Stimulated activated CD4-positive, alpha-beta T cell treated with anti-CD3 and anti-CD28 coated beads, Interleukin-4, amount 100 ng/mL, for 48 hours (primary cell): ENCODE measurements at places on chromosomes 16 and 17.

GRCh38 chr17:7173687-7174602 is 5.2 kb downstream of the ASGR1 start:
- peak; percentile 30 for DNase-seq

DNA sequence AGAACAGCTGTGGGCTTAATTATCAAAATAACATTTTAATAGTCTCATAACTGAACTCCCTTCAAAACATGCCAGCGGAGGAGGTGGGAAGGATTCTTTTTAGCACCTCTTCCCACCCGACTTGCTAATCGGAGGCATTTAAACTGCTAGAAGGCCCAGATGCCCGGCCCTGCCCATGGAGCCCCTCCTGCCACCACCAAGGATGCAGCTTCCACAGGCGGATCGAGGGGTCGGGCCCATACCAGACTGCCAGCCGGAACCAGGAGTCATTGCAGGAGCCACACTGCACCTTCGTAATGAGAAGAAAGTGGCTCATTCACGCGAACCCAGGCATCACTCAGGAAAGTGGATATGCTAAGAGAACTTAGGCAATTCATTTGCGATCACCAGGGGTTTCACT is 201.2 kb downstream of the C16orf78 start:
- no peak for DNase-seq

- no peak for DNase-seq
Observed at GRCh38 chr16:85894266-85894665, 4.7 kb upstream of the IRF8 start.

DNA sequence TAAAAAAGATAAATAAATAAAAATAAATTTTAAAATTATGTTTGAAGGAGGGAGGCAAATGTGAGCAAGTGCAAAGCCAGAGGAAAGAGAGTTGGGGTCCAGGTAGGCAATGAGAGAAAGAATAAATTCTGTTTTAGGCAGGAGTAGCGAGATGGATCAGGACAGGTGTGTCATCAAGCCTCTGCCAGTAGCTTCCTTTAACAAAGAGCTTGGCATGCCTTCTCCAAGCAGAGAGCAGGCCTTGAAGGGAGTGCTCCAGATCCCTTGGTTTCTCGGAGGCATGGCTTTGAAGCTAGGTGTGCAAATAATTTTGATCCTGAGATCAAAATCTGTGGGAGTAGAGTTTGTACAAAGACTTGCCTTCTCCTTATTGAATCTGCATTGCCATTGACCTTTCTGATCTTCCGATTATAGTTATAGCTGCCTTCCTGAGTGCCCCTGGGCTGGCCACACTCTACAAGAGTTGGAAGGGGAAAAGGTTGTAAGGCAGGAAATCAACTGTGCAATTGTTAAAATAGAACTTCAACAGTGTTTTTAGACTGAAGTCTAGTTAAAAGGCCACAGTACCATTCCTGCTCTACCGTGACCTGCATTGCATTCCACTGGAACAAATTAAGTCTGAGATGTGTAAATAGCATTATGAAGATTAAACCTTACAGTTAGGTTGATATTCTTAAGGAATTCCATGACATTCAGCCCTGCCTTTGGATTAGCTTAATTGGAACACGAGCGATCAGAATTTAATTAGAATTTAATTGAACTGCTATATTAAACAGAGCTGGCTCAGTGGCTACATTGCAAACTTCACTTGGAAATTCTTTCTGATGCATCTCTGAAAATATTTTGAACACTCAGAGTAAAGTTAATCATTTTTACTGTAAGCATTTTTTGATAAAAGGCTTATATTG is 33.7 kb downstream of the IQCK start:
- DNase-seq: no peak

- DNase-seq: no peak
Observed at GRCh38 chr17:80738987-80739730, 194.5 kb downstream of the RPTOR start.

- no peak for DNase-seq
Observed at GRCh38 chr16:82033006-82033405, 2.0 kb upstream of the HSD17B2 start.

GRCh38 chr16:79601931-79602627 is 1.5 kb upstream of the MAF start:
- peak; percentile 84 for DNase-seq

DNA sequence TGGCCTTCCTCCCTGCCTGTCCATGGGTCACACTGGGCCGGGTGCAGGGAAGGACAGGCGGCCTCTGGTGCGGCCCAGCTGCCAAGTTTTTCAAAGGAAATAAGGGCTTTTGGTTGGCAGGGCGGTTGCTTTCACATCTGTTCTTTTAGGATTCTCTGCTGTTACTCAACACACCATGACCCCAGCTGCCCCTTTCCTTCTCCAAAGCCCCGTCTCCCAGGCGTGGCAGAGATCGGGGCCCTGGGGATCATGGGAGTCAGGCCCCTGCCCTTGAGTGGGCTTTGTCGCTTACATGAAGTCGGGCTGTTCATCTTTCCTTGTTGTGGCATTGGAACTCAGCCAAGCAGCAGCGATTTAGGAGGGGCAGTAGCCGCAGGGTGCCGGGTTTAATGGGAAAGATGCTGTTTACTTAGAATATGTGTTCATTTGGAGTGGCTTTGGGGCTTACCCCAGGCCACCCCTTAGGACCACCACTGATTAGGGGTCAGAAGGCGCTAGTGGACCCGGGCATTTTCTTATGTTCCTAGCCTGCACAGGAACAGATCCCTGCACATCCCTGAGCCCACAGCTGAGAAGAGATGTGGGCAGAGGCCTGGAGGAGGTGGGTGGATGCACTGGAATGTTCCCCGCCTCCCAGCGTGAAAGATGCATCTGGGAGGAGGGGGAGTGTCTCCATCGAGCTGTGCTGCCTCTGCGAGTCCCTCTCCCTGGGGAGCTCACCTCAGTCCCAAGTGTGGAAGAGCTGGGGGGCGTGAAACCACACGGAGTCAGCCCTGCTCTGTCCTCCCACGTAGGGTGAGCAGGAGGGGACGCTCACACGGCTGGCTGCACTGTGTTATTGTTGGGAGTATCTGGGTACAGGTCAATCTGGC is 6.8 kb upstream of the ADCY7 start:
- DNase-seq: no peak

DNA sequence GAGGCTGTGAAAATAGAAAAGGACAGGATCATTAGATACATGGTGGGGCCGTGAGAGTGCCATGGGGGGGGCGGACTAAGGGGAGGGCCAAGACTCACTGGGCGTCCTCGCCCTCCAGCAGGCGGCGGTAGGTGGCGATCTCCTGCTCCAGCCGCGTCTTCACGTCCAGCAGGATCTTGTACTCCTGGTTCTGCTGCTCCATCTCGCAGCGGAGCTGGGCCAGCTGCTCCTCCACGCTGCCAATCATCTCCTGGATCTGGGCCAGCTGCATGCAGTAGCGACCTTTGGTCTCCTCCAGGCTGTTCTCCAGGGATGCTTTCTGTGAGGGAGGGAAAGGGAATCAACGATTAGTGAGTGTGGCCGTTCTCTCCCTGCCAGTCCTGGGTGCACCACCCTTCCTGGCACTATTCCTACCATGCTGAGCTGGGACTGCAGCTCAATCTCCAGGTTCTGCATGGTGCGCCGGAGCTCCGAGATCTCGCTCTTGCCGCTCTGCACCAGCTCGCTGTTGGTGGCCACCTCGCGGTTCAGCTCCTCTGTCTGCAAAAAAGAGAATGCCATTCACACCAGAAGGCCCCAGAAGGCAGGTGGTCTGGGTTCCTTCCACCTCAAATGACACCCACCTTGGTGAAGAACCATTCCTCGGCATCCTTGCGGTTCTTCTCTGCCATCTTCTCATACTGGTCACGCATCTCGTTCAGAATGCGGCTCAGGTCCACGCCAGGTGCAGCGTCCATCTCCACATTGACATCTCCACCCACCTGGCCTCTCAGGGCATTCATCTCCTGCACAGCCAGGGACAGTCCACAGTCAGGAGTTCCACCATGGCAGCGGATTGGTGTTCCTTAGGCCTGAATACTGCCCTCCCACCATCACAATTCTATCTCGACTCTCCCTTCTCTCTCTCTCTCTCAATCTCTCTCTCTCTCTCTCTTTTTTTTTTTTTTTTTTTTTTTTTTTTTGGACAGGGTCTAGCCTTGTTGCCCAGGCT is 3.3 kb downstream of the KRT14 start:
- DNase-seq: no peak

- no peak for DNase-seq
Observed at GRCh38 chr16:73730481-73731090, 566.0 kb upstream of the PSMD7 start.

- no peak for DNase-seq
Observed at GRCh38 chr16:19138601-19139000, 24.8 kb downstream of the ITPRIPL2 start.

GRCh38 chr17:29597361-29598172 is 4.6 kb downstream of the ANKRD13B start:
- no peak for DNase-seq

- no peak for DNase-seq
Observed at GRCh38 chr16:56190048-56190676, 1.1 kb upstream of the GNAO1 start.

- DNase-seq: no peak
Observed at GRCh38 chr16:7590934-7591333, 258.3 kb downstream of the RBFOX1 start.

DNA sequence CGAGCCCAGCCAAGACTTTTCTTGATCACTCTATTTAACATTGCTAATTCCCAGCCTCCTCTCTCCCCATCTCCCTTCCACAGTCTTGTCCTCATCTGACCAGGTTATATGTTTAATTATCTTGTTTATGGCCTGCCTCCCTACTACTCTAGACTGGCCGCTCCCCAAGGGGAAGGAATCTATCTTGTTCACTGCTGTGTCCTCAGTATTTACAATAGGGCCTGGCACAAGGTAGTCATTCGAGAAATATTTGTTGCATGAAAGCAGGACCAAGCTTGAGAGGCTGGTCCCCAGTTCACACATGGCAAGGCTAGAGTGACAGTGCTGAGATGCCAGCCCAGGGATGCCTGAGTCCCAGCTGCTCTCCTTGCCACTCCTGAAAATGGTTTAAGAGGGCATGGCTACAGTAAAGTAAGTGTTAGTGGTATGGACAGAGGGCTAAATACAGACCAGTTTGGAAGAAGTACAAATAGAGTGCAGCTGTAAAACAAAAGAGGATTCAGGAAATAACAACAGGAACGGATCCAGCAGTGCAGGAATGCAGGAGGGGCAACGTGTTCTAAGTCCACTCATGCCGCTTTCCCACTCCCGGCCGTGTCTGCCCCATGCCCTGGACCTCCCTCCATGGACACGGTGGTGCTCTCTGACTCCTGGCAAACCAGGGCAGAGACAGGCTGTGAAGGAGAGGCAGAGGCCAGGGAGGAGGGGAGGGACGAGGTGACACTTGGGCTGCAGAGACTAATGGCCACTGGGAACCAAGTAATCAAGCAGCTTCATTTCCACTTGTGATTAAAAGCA is 65.6 kb downstream of the TOM1L2 start:
- no peak for DNase-seq

DNA sequence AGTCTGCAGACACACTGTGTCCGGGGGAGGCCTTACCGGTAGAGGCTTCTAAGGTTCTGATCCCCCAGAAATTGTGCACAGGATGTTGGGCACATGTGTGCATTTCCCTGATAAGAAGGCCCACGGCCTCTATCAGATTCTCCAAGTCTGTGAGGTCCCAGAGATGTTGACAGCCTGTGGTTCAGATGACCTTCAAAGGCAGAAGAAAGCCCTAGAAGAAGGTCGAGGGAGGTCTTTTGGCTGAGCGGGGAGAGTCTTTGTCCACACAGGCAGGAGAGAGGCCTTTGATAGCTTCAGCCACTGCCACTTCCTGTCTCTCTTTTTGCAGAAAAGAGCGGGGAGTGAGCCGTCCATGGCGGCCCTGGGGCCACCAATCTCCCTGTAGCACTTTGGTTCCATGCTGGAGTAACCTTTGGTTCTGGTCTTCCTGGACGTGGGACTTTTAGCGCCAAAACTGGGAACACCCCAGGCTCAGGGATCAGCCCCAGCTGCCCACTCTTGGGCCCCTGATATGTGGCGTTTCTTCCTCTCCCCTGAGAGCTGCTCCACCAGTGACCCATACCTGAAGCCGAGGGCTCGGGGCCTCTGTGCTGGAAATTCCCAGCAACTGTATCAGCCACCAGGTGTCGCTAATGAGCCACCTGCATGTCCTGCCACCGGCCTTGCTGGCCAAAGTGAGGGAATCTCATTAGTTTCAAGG is 28.1 kb upstream of the LGALS9 start:
- peak; percentile 69 for DNase-seq

- DNase-seq: no peak
Observed at GRCh38 chr17:41393294-41393693, 4.1 kb downstream of the KRT31 start.

DNA sequence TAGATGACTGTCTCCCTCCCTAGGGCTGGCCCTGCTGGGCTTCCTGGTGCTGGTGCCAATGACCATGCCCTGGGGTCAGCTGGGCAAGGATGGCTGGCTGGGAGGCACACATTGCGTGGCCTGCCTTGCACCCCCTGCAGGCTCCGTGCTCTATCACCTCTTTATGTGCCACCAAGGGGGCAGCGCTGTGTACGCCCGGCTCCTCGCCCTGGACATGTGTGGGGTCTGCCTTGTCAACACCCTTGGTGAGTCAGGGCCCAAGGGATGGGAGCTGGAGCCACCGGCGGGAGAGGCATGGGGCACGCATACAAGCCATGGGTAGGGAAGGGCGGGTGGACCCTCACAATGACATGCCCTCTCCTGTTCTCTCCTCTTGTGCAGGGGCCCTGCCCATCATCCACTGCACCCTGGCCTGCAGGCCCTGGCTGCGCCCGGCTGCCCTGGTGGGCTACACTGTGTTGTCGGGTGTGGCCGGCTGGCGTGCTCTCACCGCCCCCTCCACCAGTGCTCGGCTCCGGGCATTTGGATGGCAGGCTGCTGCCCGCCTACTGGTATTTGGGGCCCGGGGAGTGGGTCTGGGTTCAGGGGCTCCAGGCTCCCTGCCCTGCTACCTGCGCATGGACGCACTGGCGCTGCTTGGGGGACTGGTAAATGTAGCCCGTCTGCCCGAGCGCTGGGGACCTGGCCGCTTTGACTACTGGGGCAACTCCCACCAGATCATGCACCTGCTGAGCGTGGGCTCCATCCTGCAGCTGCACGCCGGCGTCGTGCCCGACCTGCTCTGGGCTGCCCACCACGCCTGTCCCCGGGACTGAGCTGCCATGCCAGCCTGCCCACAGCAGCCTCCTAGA is 2.2 kb downstream of the PAQR4 start:
- no peak for DNase-seq

- no peak for DNase-seq
Observed at GRCh38 chr16:66332634-66333610, 33.6 kb upstream of the CDH5 start.

- DNase-seq: no peak
Observed at GRCh38 chr16:67431775-67432505, 1.0 kb downstream of the HSD11B2 start.

- DNase-seq: no peak
Observed at GRCh38 chr16:68793401-68793857, 49.9 kb upstream of the TANGO6 start.
